ENCODE measurements at places on chromosomes 13 and 19.
A peak's percentile ranks its signal among the peaks of the same experiment; 100 is the strongest.

DNA sequence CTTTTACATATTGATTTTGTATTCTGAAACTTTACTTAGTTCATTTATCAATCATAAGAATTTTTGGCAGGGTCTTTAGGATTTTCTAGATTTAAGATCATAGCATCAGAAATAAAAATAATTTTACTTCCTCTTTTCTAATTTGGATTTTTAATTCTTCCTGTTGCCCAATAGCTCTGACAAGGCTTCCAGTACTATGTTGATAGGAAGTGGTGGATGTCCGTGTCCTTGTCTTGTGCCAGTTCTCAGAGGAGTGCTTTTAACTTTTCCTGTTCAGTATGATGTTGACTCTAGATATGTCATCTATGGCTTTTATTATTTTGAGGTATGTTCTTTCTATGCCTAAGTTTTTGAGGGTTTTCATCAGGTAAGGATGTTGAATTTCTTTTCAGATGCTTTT is 7.7 kb upstream of the KIR2DL4 start:
- no peak for DNase-seq

GRCh38 chr19:30017172-30017571 is 75.1 kb downstream of the URI1 start:
- no peak for DNase-seq

DNA sequence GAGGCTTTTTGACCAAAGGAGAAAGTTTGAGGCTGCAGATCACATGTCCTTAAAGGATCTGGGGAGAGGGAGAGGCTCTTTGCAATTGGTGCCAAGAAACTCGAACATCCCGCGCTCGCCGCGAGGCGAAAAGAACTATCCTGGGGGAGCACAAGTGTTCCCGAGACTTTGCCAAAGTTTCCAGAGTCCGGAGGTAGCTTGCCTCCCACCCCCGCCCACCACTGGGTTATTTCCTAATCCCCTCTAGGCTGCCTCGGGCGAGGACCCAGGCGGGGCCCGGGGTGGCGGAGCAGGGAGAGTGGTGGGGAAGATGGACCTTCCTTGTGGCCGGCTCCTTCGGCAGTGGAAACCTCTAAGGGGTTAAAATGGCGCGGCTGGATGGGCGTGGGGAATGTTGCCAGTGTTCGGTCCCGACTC is 114.5 kb downstream of the KCNRG start:
- DNase-seq = no peak

DNA sequence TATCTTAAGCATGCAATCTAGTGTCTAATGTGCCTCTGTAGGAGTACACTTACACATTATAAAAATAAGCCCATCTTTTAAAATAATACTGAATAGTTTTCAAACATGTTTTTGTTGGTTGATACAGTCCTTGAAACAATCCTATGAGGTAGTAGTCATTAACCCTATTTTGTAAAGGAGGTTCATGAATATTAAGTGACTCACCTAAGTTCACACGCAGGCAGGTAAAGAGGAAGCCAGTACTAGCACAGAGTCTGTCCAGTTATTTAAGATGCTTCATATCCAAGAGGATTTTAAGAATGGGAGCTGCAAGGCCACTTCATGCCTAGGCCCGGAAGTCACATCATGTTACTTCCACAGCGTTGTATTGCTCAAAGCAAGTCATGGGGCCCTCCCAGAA is 121.0 kb upstream of the MAB21L1 start:
- DNase-seq = no peak

DNA sequence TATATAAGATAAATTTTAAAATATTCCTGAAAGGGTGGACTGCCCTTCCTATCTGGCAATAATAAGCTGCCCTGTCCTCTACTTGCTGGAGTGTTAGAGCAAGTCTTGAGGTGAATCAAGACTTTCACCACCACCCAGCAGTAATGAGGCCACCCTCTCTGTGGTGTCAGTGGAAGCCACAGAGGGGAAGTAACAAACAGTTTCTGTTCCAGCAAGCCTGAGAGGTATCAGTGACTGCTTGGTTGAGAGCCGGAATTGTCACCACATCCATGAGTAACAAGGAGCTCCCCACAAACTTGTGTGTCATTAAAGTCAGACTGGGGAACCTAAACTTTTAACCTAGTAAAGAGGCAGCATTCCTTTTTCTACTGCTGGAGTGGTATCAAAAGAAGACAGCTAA is 532.7 kb upstream of the SPRY2 start:
- no peak for DNase-seq

- DNase-seq = no peak
These were observed 35.0 kb upstream of the ZNF766 start for GRCh38 chr19:52234406-52234805.

DNA sequence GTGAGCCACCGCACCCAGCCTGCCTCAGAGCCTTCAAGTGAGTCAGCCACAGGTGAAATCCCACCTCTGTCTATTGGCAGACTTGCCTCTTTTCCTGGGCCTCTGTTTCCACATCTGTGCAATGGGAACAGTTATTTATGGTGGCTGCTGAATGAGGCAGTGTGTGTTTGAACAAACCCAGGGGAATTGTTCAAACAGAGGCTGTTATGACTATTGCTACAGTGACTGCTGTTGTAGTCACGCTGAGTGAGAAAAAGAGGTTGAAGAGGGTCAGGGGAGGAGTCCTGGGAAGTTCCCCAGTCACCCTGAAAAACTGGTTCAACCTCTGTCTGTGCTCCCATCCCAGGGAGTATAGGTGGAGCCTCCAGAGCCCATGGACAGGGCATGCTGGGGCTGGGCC is at the start of gene CEACAM19:
TSS of gene CEACAM19 (plus strand) at position 83 of the 400 bp plus-strand sequence. CDS start 450 bp downstream, outside the sequence.
- no peak for DNase-seq

- DNase-seq = peak; percentile 59
These were observed at the start of gene KLK12 for GRCh38 chr19:51034704-51035103. TSS of gene KLK12 (minus strand) at chr19:51035002. CDS start at chr19:51034621, 381 bp downstream.

GRCh38 chr13:35164324-35164932 is 222.4 kb downstream of the NBEA start:
- no peak for DNase-seq

DNA sequence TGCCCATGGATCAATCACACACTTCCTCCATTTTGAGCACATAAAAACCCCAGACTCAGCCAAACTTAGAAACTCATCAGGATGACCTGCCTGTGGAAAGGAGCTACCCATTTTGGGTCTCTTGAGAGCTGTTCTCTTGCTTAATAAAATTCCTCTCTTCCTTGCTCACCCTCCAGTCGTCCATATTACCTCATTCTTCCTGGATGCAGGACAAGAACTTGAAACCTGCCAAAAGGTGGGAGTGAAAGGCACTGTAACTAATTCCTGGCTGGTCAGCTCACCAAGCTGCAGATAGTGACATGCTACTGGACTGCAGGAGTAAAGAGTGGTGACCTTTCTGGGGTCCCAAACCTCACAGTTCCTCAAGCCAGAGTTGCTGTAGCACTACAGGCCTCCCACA is 20.2 kb downstream of the LIG4 start:
- DNase-seq = no peak

DNA sequence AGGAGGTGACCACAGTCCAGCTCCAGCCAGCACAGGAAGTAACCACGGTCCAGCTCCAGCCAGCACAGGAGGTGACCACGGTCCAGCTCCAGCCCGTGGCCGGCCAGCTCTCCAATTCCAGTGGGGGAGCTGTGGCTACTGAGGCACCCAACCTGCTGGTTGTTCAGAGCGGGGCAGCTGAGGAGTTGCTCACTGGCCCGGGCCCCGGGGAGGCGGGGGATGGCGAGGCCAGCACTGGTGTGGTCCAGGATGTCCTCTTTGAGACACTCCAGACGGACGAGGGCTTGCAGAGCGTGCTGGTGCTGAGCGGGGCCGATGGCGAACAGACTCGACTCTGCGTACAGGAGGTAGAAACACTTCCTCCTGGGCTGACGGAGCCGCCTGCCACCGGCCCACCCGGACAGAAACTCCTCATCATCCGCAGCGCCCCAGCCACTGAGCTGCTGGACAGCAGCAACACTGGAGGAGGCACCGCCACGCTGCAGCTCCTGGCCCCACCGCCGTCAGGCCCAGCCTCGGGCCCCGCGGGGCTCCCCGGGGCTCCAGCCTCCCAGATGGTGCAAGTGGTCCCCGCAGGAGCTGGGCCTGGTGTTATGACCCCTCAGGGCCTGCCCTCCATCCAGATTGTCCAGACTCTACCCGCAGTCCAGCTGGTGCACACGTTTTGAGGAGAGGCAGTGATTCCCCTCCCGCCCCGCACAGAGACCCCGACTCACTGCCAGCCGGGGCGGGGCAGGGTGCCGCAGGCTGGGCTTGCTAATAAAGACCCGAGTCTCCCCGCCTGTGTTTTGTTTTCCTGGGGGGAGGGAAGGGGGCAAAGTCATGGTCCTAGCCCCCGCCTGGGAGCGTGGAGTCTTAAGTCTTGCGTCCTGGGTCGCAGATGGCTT is 1.0 kb upstream of the NAT14 start:
- DNase-seq = no peak

- DNase-seq = no peak
These were observed 1.5 kb downstream of the GNA11 start for GRCh38 chr19:3095441-3096191.

- no peak for DNase-seq
These were observed 75.6 kb upstream of the ZNF507 start for GRCh38 chr19:32269831-32270230.

DNA sequence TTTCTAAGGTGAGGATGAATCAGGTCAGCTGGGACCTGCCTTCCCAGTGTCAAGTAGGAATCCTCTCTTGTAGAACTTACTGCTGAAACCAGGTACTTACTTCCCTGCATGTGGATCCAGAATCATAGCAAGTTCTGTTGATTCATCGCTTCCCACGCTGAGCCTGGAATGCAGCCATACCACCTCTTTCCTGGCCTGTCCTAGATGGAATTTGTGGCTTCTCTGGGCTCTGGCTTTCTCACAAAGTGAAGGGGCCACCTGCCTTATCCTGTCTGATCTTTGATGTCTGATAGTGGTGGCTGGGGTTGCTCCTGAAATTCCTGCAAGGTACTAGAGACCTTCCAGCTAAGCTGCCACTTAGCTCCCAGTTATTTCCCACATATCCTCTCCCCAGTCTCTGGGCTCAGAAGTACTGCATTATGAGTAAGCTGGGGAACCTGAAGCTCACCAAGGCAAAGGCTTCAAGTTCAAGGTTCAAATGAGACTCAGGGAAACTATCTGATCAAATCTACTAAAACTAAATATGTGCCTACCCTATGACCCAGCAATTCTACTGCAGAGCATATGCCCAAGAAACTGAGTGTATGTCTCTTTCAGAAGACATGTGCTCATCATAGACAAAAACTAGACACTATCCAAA is 103.5 kb downstream of the SUCLA2 start:
- DNase-seq = no peak

GRCh38 chr19:49555600-49556411 is 24.6 kb downstream of the NOSIP start:
- DNase-seq = no peak

GRCh38 chr13:113299951-113300350 is 2.9 kb downstream of the LAMP1 start:
- DNase-seq = no peak

GRCh38 chr19:7292950-7293761 is 1.1 kb downstream of the INSR start:
- DNase-seq = peak; percentile 91

DNA sequence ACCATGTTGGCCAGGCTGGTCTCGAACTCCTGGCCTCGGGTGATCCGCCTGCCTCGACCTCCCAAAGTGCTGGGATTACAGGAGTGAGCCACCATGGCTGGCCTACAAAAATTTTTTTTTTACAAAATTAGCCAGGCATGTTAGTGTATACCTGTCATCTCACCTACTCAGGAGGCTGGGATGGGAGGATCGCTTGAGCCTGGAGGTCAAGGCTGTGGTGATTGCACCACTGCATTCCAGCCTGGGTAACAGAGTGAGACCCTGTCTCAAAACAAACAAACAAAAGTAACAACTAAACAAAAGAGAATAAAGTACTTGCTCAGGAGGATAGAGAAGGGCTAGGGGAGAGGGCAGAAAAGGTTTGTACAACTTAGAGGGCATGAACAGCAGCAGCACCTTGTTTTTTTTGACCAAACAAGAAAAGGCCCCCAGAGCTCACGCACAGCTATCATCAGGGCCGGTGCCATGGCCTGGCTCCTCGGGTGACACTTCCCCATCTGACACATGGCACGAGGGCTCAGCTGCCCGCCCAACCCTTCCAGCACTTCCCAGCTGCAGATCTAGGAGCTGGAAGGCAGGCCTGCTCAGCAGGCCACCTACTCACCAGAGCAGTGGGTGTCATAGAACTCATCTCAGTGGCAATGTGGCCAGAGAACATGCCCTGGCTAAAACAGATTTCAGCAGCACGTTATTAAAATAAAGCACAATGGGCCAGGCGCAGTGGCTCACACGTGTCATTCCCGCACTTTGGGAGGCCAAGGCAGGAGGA is 8.6 kb upstream of the SLC7A9 start:
- no peak for DNase-seq

GRCh38 chr19:33629826-33630375 is 8.1 kb downstream of the CHST8 start:
- no peak for DNase-seq

DNA sequence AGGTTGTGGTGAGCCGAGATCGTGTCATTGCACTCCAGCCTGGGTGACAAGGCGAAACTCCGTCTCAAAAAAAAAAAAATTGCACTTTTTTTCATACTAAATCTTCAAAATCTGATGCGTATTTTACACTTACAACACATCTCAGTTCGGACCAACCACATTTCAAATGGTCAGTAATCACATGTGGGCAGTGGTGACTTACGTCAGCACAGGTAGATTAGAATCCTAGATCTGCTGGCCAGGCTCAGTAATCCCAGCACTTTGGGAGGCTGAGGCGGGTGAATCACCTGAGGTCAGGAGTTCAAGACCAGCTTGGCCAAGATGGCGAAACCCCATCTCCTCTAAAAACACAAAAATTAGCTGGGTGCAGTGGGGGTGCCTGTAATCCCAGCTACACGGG is 1.6 kb upstream of the FARSA start:
- DNase-seq = no peak

DNA sequence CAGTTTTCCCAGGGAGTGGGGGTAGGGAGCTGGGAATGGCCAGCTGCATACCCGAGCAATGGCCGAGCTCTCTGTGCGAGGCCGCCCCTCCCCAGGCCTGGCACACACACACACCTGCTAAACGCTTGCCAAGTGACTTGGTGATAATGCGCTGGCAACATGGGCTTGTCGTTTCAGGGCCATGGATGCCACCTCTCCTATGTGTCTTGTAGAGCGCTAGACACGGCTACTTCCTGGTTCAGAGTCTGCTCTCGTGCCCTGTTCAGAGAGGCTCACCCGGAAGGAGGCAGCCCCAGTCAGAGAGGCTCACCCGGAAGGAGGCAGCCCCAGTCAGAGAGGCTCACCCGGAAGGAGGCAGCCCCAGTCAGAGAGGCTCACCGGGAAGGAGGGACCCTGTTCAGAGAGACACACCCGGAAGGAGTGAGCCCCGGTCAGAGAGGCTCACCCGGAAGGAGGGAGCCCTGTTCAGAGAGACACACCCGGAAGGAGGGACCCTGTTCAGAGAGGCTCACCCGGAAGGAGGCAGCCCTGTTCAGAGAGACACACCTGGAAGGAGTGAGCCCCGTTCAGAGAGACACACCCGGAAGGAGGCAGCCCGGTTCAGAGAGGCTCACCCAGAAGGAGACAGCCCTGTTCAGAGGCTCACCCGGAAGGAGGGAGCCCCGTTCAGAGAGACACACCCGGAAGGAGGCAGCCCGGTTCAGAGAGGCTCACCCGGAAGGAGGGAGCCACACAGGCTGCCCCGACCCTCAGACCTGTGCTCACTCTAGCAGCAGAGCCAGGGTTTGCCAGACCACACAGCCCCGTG is 4.2 kb downstream of the ADPRHL1 start:
- DNase-seq = peak; percentile 85
